T-helper 17 cell (primary cell): ENCODE measurements at places on chromosomes 16 and 17.
A peak's percentile ranks its signal among the peaks of the same experiment; 100 is the strongest.

DNA sequence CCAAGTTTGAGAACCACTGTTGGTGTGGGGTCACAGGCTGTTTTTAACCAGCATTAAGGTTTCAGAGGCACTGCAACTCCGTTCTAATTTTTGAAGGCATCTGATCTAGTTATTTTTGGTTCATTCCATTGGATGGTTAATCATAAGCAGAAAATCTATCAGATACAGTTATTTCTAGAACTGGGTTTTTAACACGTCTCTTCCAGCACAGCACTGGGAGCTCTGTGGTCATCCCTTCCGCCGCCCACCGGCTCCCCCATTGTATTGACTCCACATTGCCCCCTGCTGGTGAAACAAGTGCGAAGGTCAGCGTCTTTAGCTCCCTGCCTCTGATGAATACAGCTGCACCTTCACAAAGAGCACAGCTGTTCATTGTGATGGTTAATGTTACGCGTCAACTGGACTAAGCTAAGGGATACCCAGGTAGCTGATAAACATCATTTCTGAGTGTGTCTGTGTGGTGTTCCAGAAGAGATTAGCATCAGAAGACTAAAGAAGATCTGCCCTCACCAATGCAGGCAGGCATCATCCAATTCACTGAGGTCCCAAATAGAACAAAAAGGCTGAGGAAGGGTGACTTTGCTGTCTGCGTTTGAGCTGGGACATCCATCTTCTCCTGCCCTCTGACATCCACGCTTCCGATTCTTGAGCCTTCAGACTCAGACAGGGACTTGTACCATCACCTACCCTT lies 8.5 kb downstream of the CCL18 start:
- peak; percentile 24 for DNase-seq

- DNase-seq, result no peak
Measured at GRCh38 chr16:71426069-71426879, 15.6 kb downstream of the TLE7 start.

GRCh38 chr17:10099051-10099571 lies 99.3 kb downstream of the GAS7 start:
- no peak for DNase-seq

DNA sequence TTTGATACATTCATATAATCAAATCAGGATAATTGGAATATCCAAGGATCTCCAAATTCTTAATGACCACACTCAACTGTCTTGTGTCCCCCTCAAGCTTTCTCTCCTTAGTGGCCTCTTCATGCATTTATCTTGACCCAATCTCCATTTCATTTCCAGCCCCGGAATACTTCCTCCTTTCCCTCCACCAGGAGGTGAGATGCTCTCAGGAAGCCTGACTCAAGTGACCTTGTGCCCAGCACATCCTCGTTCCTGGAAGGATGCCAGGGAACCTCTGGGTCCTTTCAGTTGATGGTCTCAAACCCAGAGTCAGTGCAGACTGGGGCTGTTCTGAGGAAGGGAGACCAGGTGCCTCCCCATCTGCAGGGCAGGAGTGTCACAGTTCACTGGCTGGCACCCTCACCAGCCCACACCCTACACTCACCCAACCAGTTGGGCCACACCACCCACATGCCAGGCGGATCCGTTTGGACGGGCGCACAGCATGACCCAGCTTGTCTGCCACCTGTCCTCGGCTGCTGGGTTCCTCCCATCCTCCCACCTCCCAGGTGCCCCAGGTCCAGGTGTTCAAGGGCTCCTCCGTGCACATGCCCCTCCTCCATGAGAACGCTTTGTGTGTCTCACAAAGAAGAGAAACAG lies 14.0 kb upstream of the EMP2 start:
- DNase-seq, result no peak

DNA sequence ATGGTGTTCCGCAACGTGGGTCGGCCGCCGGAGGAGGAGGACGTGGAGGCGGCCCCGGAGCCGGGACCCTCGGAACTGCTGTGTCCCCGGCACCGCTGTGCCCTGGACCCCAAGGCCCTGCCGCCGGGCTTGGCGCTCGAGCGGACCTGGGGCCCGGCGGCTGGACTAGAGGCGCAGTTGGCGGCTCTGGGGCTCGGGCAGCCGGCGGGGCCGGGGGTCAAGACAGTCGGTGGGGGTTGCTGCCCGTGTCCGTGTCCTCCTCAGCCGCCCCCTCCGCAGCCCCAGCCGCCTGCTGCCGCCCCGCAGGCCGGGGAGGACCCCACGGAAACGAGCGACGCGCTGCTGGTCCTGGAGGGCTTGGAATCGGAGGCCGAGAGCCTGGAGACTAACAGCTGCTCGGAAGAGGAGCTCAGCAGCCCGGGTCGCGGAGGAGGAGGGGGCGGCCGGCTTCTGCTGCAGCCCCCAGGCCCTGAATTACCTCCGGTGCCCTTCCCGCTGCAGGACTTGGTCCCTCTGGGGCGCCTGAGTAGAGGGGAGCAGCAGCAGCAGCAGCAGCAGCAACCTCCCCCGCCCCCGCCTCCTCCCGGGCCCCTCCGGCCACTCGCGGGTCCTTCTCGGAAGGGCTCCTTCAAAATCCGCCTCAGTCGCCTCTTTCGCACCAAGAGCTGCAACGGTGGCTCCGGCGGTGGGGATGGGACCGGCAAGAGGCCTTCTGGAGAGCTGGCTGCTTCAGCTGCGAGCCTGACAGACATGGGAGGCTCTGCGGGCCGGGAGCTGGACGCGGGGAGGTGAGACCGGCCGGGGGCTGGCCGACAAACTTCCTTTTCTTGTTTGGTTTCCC lies 821 bp downstream of the SOCS7 start:
- no peak for DNase-seq

GRCh38 chr16:71460236-71460635 lies 1.8 kb downstream of the ZNF23 start:
- DNase-seq, result no peak

DNA sequence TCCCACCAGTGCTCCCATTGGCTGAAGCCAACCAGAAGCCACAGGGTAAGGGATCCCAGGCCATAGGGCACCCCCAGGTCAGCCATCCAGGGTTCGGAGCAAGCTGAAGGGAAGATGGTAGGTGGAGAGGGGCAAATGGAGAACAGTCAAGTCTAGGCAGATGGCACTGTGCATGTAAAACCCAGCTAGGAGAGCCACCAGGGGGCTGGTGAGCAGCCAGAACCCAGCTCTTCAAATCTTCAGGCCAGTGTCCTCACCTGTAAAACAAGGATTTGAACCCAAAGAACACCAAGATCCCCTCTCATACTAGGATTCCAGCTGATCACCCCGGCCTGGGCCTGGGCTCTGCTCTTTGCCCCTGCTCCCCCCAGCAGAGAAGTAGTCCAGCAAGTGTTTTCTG lies 43.5 kb downstream of the GINS3 start:
- DNase-seq, result no peak

DNA sequence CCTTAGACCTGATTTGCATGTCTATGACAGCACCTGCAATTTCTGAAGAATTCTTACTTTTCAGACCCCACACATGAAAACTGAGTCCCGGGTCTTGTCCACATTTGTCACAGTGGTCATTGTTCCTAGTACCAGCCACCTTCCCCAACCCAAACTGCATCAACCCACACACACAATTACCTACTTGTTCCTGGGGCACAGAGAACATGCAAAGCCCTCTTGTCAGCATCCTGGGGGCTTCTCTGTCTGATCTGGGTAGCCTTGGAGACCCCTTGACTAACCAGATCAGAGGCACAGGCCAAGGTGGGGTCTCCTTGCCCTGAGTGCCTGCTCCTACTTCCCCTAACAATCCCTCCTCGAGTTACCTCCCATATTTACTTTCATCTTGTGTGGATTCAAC lies 36.7 kb upstream of the PIK3R6 start:
- no peak for DNase-seq

- DNase-seq, result no peak
Measured at GRCh38 chr17:50108556-50108955, 13.4 kb downstream of the PDK2 start.

DNA sequence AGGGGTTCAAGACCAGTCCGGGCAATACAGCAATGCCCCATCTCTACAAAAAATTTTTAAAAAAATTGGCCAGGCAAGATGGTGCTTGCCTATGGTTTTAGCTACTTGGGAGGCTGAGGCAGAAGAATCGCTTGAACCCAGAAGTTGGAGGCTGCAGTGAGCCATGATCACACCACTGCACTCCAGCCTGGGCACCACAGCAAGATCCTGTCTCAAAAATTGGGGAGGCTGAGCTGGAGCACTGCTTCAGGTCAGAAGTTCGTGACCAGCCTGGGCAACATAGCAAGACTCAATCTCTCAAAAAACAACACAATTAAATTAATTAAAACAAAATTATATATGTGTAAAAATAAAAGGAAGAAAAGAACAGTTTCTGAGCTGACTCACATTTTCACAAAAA lies 74.8 kb upstream of the CLEC18B start:
- DNase-seq, result no peak

DNA sequence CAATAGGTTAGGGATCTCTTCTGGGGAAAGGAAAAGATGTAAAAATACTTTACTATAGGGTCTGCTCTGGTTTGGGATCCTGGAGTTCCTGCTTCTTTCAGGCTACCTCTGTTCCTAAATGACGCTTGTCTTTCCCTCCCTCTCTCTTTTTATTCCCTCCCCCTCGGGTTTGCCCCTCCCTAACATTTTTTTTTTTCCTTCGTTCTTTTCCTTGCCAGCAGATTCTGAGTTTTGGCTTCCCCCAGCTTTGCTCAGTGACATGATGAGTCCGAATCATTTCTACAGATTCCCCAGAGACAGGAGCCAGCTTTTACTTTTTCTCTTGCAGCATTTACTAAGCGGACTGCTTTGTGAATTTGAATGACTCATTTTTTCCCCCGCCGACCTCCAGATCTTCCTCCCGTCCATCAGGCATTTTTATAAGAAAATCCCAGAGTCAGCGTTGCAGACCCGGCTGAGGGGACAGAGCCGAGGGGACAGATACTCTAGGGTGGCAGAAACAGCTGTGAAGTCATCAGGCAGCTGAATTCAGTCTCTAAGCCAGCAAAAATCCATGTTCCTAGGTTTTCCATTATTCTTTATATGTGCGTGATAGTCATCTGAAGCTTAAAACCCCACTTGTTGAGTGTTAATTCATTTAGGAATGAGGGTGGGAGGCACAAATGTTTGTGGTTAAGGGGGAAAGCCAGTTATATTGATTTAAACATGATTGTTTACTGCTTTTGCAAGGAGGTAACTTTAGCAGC lies at the start of gene TMEM100:
Gene TMEM100 (minus strand): TSS at position 123 of the 746 bp plus-strand sequence. CDS start 1,794 bp downstream, outside the sequence.
- no peak for DNase-seq

DNA sequence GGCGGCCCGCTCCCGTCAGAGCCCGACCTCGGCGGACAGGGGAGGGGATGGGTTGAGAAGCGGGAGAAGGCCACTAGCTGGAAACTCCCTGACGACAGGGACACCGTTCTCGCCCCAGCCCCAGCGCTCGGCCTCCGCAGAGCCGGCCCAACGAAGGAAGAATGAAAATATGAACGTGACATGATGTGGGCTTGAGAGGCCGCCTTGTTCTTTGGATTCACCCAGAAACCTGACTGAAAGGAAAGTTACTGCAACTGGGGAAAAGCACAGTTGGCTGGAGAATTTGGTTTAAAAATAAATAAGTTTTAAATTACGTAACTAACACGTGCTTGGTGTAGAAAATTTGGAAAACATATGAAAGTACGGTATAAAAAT lies 21.1 kb downstream of the NPTX1 start:
- no peak for DNase-seq

DNA sequence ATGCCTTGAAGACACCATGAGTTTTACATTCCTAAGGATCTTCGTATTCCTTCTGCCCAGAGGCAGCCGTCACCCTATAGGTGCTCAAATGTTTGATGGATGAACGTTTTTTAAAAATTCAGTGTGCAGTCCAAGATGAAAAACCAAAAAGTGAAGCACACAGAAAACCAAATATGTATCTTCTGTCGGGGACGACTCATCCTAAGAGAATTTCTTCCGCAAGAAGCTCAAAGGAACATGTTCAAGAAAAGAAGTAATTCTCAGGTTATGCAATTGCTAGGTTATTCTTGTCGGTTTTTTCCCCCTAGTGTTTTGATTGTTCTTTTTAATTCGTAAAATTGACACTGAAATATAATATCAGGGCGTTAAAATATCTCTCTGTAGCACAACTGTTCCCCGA lies 1.4 kb downstream of the CENPV start:
- no peak for DNase-seq

DNA sequence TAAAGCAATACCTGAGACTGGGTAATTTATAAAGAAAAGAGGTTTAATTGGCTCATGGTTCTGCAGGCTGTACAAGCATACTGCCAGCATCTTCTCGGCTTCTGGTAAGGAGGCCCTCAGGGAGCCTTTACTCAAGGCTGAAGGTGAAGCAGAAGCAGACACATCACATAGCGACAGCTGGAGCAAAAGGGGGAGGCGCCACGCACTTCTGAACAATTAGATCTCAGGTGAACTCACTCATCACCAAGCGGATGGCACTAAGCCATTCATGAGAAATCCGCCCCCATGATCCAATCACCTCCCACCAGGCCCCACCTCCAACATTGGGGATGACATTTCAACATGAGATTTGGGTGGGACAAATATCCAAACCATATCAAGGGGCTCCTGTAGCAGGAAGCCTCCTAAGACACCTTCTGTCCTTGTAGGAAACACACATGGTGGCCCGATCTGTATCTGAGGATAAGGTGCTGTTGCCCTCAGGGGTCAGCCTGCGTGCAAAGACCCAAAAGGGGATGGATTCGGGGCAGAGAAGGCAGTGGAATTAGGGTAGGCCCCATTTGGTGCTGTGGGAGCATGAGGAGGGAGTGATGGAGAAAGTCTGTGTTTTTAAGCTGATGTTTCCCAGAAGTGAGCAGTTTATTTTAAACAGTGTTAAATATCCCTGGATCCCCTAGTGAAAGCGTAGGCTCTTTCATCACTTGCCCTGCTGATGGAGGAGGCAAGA lies 23.0 kb downstream of the IL21R start:
- peak; percentile 2 for DNase-seq

- no peak for DNase-seq
Measured at GRCh38 chr16:23948949-23949411, 113.2 kb downstream of the PRKCB start.
